MCF 10A (cell line): ENCODE measurements at places on chromosomes 5 and 9.
A peak's percentile ranks its signal among the peaks of the same experiment; 100 is the strongest.

DNA sequence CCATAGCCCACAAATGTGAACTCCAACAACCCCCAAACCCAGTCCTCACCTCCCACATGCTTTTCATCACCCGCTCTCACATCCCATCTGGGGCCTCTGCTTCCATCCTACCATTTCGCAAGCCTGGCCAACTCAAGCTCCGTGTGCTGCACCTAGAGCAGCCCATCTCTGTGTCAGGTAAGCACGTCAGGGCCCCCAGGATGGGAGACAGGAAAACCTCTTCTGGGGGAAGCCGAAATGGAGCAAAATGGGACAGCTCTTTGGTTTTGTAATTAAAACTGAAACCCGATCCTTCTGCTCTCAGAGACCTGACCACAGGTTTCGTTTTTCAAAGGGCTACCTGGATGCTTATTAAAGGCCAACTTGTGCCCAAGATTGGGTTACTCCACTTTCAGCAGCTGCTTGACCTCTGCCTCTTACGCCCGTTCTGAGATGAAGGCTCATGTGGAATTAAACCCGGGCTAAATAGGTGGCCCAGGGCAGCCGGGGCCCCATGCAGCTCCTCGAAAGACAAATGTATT lies 287.7 kb downstream of the SLIT3 start:
- DNase-seq: no peak

DNA sequence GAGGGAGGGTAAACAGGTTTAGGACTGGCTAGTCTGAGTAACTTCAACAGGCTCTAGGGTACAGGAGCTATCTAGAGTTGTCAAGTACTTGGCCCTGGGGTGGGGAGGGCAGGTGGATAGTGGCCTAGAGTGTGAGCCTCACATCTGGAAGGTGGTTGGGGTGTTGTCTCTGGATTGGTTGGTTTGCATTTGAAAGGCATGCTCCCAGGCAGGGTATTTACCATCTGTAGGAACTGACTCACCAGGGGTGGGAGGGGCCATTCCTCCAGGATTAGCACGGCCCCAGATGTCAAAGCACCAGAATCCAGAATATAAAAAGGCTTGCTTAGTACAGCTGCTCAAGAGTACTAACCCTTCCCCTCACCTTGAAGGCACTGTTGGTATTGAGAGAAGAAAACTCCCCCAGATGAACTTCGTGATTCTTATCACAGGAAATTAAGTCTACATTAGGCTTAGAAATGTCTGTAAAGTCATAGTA lies 193.3 kb downstream of the NTRK2 start:
- peak; percentile 69 for DNase-seq

- no peak for DNase-seq
Observed at GRCh38 chr5:151249281-151249680, 3.7 kb upstream of the GM2A start.

DNA sequence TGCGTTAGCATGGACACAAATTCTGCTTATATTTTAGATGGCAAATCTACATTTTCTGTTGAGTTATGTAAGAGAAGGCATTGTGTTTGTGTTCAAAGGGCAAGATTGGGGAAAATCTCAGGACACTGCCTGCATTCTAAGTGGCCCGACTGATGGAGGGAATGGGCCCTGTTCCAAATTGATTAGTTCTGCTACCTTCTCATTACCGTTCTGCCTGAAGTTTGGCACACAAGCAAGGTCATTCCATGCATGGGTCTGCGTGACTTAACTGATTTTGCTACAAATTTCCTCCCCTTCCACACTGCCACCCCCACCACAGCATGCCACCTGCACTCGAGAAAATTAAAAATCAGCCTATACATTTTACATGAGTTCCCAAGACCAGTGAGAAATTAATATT lies 409.9 kb downstream of the BRINP1 start:
- DNase-seq: no peak

DNA sequence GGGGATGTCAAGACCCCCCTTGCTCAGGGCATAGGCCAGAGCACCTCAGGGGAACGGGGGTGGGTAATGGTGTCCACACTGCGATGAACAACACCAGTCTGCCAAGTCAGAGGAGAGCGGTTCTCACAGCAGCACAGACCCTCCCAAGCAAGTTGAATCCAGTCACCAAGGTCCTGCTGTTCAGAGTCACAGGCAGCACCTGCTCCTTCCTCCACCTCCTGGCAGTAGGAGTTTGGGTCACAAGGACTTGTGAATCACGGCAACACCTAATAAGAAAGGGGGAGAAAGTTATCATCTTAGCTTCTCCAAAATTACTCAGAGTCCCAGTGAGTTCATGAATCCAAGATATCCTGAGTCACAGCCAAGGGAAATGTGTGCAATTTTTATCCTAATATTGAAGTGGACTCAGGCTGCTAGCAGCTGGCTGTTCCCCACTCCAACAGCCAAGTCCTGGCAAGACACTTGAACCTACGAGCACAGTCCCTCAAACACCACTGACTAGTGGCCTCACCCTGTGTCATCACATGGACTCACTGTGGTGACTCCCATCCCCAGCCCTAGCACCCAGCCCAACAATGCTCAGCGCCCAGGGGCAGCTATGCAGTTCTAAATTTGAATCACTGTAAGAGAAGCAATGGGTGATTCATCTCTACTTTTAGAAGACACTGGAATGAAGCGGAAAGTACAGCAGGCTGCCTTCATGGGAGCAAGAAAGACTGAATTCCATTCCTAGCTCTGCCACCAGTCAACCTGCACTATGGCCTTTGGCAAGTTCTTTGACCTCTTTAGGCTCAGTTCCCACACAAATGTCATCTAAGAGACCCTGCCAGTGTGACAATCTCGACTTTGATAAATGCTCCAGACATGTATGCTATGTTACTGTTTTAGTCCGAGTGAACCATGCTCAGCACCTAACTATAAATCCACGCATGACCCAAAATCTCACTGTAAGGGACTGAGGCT lies 113.7 kb downstream of the KLHL3 start:
- peak; percentile 94 for DNase-seq

DNA sequence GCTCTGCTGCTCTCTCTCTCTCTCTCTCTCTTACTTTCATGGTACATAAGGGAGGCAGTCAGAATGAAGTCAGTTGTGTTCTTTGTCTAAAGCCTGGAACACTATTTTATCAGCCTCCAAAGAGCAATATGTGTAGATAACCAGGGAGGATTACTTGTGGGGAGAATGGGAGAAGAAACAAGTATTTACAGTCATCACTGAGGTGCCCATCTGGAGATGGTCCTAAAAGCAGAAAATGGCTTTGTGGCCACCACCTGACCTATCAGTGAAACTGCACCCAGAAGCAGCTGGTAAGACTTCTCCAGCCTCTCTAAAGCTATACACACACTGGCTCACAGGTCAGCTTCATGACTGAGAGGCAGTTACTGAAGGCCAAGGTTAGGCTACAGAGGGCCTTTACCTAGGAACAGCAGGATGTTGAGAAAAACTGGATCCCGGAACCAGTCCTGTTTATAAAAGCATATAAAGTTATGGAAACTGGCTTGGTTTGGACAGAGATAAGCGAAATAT lies 75.1 kb downstream of the MRPS27 start:
- peak; percentile 56 for DNase-seq

DNA sequence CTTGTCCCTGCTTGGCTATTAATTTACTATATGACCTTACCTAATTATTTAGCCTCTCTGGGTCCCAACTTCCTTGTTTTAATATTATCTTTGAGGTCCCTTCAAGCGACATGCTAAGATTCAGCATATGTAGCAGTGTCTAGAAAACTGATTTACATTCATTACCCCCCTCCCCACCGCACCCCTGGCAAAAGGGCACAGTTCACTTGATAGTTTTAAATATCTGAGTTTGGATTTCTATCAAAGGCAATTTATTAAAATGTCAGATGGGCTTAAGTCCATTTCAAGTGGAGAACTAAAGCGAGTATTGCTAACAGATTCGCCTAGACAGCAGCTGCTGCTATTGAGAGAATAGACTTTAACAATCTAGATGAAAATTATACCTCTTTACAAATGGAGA lies 3.9 kb downstream of the CEMIP2 start:
- no peak for DNase-seq

- DNase-seq: no peak
Observed at GRCh38 chr9:78470216-78470615, 173.3 kb downstream of the PSAT1 start.

GRCh38 chr5:107772418-107773310 lies 101.9 kb upstream of the EFNA5 start:
- DNase-seq: no peak

- DNase-seq: no peak
Observed at GRCh38 chr5:68170826-68171558, 44.6 kb upstream of the PIK3R1 start.

GRCh38 chr9:131237931-131238401 lies 38.3 kb downstream of the FAM78A start:
- DNase-seq: peak; percentile 19

DNA sequence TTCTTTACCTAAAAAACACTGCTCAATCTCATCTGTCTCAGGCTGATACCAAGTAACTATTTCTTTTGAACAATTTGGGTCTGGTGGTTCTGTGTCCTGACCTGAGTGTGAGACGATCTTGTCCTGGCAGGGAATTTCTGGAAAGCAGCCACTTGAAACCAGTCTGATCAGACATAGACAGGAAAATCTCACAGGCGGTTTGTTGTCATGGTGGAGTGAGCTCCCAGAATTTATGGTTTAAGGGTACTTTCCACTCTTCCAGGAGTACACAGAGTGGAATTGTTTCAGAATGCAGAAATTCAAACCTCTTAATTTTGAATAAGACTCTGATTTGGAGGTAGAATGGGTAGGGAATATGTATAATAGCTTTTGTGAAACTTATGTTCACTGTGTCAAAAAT lies 268.2 kb downstream of the ISL1 start:
- DNase-seq: peak; percentile 6

GRCh38 chr5:67065237-67065636 lies 131.4 kb downstream of the CD180 start:
- DNase-seq: no peak

DNA sequence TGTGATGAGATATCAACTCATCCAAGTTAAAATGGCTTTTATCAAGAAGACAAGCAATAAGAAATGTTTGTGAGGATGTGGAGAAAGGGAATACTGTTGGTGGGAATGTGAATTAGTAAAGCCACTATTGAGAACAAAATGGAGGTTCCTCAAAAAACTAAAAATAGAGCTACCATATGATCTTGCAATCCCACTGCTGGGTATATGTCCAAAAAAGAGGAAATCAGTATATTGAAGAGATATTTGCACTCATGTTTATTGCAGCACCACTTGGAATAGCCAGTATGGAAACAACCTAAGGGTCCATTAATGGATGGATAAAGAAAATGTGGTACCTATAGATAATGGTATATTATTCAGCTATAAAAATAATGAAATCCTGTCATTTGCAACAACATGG lies 25.1 kb downstream of the PPIP5K2 start:
- DNase-seq: no peak
